ENCODE measurements at places on chromosomes 13 and 19. TPM values are rescaled to one million over a fixed set of nuclear protein-coding genes. Genes with fewer than 3 reads are reported as not detected.

The RB1 gene
- 20.5 TPM for total RNA-seq

The CD177 gene
- not detected for total RNA-seq

The IFT88 gene
- 16.5 TPM for total RNA-seq

The KHSRP gene
- 83.4 TPM for total RNA-seq

The CYP2A7 gene
- total RNA-seq: not detected

The THAP8 gene
- 1.3 TPM for total RNA-seq

The SIAH3 gene
- total RNA-seq: under 0.01 TPM

The ATP4A gene
- total RNA-seq: not detected

The TNNT1 gene
- not detected for total RNA-seq

The CABP5 gene
- total RNA-seq: not detected

The LILRA1 gene
- 0.26 TPM for total RNA-seq

The FCAR gene
- total RNA-seq: not detected

DNA sequence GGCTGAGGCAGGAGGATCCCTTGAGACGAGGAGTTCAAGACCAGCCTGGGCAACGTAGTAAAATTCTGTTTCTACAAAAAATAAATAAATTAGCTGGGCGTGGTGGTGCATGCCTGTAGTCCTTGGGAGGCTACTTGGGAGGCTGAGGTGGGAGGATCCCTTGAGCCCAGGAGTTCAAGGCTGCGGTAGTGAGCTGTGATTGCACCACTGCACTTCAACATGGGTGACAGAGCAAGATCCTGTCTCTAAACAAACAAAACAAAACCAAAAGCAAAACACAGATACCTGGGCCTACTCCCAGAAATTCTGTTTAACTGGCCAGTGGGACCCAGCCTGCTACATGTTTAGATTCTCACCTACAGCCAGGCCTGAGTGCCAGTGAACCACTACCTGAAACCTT, 74.6 kb upstream of the MEDAG start:
- DNase-seq: no peak

DNA sequence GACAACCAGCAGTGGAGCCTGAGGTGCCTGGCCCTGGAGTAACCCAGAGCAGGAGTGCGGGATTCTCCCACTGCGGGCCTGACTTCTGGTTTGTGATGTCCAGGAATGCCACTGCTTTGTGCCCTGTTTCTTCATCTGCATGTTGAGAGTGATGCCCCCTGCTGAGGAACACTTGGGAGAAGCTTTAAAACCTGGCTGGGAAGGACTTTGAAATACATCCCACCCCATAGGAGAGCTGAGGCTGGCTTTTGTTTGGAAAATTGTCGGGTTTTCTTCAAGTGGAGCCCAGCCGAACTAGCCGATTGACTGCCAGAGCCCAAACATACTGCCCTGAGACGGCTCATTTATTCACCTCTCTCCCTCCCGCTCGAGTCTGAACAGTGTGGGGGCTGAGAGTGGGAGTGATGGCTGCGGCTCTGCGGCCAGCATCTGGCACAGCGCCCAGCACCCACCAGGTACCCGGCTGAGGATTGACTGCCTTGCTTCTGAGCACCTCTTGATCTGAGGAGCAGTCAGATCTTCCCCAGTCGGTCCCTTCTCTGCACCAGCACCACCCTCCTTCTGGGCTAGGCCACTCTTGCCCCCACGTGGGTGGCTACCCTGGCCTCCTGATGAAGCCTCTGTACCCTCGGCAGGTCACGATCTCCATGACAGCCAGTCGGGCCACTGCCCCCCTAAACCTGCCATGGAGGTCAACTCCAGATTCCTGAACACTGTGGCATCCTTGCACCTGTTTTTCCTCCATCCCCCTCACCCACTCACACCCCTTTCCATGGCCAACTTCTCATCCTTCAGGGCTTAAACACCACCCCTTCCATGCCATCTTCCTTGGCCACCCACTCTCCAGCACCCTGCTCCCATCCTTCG, 148.9 kb downstream of the SIPA1L3 start:
- no peak for DNase-seq

DNA sequence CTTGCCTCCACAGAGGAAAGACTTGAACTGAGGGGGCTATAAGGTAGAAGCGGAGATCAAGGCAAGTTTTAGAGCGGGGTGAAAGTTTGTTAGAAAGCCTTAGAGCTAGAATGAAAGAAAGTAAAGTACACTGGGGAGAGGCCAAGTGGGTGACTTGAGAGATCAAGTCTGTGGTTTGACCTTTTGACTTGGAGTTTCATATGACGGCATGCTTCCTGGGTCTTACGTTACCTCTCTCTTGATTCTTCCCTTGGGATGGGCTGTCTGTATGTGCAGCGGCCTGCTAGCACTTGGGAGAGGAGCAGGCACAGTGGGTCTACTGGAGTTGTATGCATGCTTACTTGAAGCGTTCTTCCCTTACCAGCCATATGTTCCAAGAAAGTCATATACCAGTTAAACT, 1768.5 kb downstream of the PCDH9 start:
- no peak for DNase-seq

DNA sequence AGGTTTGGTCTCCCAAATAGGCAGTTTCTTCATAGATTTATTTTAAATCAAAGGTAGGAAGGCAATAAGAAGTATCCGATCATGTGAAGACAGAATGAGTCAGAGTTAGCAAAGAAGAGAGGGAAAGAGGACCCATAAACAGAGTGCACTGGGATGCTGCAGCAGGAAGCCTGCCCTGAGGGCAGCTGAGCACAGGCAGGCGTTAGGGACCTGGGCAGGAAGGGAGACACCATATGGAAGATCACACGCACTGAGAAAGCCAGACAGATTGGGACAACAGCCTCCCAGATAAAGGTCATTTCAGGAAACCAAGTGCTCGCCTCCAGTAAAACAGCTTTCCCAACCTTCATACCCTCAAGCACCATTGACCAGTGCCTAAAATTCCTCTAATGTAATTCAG, 598.0 kb downstream of the EFNB2 start:
- no peak for DNase-seq

DNA sequence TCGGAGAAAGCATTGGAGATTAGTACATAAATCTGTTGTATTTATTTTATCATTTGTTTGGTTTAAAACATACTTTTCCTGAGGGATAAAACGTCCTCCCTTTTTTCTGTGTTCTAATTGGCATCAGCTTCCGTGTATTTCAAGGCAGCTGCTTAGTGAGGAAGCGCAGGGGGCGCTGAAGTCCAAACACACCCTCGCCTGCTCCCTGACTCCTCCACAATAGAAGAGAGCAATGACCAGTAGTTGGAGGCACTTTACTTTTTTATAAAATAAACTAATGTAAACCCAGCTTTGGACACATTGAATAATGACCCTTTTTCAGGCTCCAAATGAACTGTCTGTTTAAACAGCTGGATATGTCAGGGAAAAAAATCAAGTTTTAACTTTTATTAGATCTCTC, 79.9 kb downstream of the RNASEH2B start:
- DNase-seq: no peak

- DNase-seq: no peak
Observed at GRCh38 chr13:49776871-49777270, 15.6 kb downstream of the KPNA3 start.

DNA sequence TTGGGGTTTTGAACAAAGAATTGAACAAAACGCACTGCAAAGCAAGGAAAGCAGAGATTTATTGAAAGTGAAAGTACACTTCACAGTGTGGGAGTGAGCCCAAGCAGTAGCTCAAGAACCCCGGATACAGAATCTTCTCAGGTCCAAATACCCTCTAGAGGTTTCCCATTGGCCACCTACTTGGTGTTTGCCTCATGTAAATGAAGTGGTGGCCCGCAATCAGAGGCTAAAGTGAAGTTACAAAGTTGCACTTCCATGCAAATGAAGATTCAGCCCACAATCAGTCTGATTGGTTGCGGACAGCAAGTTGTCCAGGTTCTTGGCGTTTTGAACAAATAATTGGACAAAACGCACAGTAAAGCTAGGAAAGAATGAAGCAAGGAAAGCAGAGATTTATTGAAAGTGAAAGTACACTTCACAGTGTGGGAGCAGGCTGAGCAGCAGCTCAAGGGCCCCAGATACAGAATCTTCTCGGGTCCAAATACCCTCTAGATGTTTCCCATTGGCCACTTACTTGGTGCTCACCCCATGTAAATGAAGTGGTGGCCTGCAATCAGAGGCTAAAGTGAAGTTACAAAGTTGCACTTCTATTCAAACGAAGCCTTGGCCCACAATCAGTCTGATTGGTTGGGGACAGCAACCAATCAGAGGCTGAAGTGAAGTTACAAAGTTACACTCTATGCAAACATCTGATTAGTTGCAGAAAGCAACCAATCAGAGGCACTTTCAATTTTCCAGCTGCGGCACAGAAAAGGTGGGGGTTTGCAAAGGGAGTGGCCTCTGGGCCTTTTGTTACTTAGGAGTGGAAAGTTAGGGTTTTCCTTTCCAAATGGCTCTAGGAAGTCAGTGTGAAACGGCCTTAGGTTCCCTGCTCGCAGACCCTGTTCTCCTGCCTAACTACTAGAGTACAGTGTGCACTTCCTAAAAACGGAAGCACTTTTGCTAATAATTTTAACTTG, 4.8 kb upstream of the TM9SF2 start:
- DNase-seq: peak; percentile 32

GRCh38 chr13:60679928-60680694, 283.1 kb downstream of the TDRD3 start:
- DNase-seq: no peak

GRCh38 chr19:13861714-13862531, 15.0 kb upstream of the NANOS3 start:
- DNase-seq: peak; percentile 94

- DNase-seq: no peak
Observed at GRCh38 chr13:23660249-23660648, 90.0 kb downstream of the TNFRSF19 start.

- DNase-seq: no peak
Observed at GRCh38 chr13:51488212-51488611, 35.4 kb upstream of the INTS6 start.

GRCh38 chr13:99916366-99917103, 55.0 kb downstream of the ZIC5 start:
- DNase-seq: peak; percentile 55

DNA sequence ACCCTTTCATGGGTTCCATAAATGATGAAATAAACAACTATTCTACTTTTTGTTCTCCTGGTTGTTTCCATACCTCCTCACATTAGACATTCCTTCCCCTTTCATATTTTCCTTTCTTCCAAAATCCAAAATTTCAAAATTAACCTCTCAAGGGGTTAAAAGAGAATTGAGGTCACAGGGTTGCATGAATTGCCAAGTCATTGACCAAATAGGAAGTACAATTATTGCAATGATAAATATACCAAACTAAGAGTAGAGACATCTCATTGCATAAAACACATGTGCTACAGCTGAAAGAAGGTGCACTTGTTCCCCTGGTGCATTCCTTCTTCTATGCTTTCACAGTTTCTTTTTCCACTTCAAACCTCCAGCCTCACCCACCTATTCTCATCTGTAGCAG, 136.1 kb downstream of the KCTD12 start:
- no peak for DNase-seq

GRCh38 chr19:11482384-11483050, 1.7 kb upstream of the ELAVL3 start:
- peak; percentile 82 for DNase-seq

DNA sequence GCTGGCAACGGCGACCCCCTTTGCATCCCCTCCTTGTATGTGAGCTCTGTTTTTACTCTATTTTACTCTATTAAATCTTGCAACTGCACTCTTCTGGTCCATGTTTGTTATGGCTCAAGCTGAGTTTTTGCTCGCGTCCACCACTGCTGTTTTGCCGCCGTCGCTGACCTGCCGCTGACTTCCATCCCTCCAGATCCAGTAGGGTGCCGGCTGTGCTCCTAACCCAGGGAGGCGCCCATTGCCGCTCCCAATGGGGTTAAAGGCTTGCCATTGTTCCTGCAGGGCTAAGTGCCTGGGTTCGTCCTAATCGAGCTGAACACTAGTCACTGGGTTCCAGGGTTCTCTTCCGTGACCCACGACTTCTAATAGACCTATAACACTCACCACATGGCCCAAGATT, 2704.4 kb downstream of the PCDH9 start:
- no peak for DNase-seq

GRCh38 chr13:100138859-100139491, 50.1 kb downstream of the PCCA start:
- DNase-seq: no peak
